ENCODE measurements at places on chromosomes 5 and 9.

DNA sequence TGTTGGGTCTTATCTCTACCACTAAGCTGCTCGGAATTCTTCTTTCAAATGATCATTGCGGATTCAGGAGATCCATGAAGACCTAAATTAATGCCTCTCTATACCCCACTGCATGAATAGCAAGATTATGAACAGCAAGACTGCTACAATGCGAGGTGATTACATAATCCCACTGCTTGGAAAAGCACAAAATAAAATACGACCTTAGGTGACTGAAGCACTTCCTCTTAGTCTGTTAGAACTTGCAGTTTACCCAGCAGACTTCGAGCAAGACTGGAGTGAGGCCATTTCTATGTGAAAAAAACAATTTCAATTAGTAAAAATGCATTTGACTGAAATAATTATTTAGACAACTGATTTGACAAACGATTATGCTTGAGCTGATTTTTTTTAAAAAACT, 59.8 kb downstream of the SH3RF2 start:
- DNase-seq, result no peak

- DNase-seq, result no peak
These were observed 20.5 kb upstream of the OR2K2 start for GRCh38 chr9:111350556-111350955.

DNA sequence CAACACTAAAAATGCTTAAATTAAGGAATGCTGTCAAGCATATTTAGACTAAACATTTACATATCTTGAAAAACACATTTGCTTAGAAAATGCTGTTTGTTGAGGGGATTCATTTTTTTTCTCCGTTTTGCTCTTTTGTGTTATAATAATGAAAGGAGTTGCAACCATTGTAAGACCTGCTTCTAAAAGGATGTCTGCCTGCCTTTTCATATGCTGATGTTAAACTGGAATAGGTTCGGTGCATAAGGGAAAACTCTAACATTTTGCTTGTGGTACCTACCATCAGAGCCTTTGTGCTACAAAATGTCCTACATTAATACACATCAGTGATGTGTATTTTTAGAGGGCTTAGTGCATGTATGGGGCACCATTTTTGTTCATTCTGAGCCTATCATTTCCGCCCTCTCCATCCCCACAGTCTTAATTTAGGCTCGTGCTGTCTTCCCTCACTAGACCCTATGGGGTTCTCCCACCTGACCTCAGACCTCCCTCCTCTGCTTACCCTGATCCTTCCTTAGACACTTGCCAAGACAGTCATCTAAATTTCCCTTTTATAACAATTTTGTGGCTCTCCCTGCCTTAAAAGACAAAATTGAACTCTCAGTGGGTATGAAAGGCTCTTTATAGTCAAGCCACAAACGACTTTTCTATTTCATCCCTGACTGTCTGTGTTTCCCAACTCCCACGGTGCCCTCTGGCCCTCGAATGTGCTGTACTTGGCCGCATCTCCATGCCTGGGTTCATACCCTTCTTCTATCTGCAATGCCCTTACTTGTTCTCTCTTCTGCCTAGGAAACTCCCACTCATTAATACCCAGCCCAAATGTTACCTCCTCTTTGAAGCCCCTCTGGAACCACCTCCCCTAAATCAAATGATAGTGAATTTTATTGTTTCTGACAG, 61.2 kb downstream of the CMYA5 start:
- DNase-seq, result no peak

- DNase-seq, result no peak
These were observed 188.2 kb downstream of the TRIO start for GRCh38 chr5:14331386-14331781.

- DNase-seq, result no peak
These were observed 21.0 kb downstream of the RMI1 start for GRCh38 chr9:84001621-84002020.

DNA sequence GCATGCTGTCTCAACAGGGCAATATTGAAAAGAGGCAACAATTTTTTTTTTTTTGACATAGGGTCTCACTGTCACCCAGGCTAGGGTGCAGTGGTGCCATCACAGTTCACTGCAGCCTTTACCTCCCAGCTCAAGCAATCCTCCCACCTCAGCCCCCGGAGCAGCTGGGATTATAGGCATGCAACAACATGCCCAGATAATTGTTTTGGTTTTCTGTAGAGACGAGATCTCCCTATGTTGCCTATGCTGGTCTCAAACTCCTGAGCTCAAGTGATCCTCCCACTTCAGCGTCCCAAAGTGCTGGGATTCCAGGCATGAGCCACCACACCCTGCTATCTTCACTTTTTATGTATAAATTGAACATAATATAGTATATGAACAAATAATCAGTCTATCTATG, 47.6 kb downstream of the PRELID2 start:
- DNase-seq, result no peak

Data from stimulated activated CD4-positive, alpha-beta T cell treated with anti-CD3 and anti-CD28 coated beads, Interleukin-15, amount 100 ng/mL, for 1 hour (primary cell).